ENCODE measurements at places on chromosomes 12 and 14.

DNA sequence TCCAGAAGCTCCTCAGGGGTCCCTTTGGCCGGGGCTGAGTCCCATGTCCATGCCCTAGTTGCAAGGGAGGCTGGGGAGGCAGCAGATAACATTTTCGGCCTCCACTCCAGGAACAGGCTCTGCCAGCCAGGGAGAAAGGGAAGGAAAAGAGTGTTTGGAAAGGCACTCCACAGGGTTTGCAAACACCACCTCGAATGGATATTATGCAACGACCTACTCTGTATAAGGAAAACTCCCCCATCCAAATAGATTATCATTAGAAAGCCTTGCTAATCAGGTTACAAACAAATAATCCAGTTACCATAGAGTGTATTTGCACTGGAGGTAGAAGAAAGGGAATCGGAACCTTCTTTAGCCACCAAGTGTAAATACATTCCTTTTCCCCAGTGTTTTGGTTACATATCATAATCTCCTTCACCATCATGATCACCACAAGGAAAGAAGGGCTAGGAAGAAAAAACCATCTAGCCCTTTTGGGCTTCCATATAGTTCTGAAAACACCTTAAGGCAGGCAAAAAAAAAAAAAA is 40.4 kb downstream of the TMCC3 start:
- DNase-seq, result no peak

GRCh38 chr12:75944097-75944904 is 87.3 kb downstream of the PHLDA1 start:
- DNase-seq, result peak; percentile 59

DNA sequence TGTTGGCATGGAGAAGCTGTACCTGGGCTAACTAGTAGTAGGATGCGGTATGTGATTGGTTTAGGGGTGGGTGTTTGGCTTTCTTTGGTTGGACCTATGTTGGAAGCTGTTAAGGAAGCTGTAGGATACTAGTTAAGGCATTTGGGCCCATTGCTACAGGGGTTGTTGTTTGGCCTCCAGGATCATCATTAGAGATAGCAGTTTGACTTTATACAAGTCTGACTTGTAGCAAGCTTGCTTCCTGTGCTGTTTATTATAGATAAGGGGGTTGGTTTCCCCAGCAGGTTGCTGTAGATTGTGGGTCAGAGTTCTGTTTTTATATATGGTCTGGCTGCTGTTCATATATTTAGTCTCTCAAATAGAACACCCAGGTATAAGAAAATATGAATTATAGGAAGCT is 1.4 kb upstream of the PRIM1 start:
- no peak for DNase-seq

- no peak for DNase-seq
Measured at GRCh38 chr12:16658699-16659098, 52.7 kb upstream of the LMO3 start.

- DNase-seq, result no peak
Measured at GRCh38 chr14:89428173-89428523, 11.1 kb upstream of the FOXN3 start.

- DNase-seq, result peak; percentile 16
Measured at GRCh38 chr14:104739546-104740516, 13.1 kb upstream of the SIVA1 start.

- DNase-seq, result no peak
Measured at GRCh38 chr14:101875727-101876554, 88.4 kb upstream of the DYNC1H1 start.

DNA sequence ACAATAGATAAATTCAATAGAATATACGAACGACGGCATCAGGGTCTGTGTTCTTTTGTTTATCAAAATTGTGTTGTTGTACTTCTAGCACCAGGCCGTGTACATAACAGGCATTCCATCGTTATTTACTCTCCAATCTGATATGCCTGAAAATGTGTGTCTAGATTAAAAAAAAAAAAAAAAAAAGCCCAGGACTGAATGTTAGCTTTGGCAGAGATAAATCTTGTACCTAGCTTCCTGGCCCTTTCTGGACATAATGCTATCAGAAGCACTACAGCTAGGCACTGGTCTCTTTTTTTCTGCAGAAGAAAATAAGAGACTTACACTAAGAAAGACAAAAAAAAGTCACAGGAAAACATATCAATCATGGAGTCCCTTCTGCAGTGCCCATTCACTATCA is 37.0 kb downstream of the CDKL1 start:
- DNase-seq, result no peak

GRCh38 chr12:26380897-26381296 is 185.5 kb downstream of the SSPN start:
- no peak for DNase-seq

DNA sequence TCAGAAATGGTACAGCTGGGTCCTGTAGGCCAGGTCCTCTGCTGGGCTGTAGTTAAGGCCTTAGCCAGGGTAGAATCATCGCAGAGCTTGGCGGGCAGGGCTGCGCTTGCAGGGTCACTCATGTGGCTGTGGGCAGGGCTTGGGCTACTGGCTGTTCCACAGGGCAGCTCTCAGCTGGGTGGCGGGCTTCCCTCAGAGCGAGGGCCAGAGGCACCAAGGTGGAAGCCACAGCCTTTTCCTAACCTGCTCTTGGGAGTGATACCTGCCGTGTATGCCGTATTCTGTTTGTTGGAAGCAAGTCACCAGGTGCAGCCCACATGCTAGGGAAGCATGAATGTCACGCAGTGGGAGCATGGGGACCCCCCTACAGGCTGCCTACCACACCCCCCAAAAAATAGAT is 69.8 kb upstream of the RIN3 start:
- DNase-seq, result no peak

DNA sequence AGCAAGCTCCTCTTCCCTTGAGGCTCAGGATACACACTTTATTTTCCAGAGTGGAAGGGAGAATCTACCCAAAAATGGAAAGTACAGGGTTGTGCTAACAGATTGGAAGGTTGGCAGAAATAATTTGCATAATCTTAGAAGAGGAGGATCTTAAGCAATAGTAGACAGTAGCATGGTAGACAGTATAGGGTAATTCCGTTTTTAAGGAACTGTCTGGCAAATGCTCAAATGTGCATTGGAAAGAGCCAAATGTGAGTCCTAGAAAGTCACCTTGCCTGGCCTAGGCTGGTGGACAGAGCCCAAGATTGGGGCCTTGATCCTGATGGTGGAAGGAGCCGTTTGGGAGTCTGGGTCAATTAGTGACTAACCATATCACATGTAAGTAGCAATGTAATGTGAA is 13.1 kb upstream of the CARMIL3 start:
- DNase-seq, result no peak

DNA sequence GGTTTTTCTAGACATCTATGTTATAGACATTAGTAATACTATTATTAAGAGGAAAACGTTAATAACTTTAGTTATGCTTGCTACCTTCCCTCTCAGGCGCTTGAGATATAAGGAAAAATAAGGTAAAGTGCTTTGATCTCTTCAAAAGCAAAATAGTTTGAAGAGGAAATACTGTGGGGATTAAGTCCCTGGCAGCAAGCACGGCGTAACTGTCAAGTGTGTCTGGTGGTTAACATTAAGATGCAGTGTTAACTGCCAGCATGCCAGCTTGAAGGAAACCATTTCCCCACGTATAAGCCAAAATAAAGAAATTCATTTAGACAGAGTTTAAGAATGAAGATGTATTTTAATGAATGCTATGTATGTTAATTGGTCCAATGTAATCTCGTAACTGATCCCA is 31.8 kb downstream of the PELI2 start:
- DNase-seq, result no peak

DNA sequence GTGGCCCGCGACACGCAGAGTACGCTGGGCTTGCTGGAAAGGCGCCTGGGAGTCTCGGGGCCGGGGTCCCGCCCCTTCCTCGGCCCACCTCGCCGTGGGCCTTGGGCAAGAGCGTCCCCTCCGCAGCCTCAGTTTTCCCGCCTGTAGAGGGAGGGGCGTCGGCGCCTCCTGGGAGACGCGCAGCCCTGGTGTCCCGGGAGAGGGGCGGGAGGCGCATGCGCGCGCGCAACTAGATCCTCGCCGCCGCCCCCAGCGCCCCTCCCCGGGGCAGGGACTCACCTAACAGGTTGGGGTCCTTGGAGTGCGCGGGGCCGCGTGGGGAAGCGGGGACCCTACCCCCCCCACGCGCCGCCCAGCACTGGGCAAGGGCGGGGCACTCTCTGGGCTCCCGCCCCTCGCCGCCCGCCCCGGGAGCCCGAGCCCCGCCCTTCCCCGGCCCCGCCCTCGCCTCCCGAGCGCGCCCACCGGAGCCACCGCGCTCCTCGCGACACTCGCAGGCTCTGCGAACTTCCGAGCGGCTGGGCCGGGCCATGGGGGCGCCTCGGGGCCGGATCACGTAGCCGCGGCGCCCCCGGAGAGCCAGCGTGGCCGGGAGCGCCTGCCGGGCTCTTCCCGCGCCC is at the start of gene KIF26A:
KIF26A (plus strand) TSS at position 490 of the 620 bp plus-strand sequence. CDS start 136 bp downstream, outside the sequence.
- no peak for DNase-seq

- no peak for DNase-seq
Measured at GRCh38 chr12:88985631-88986030, 366.7 kb downstream of the DUSP6 start.

Data from GM12864 (cell line).